ENCODE measurements at places on chromosomes 6 and 20.
A peak's percentile ranks its signal among the peaks of the same experiment; 100 is the strongest.

DNA sequence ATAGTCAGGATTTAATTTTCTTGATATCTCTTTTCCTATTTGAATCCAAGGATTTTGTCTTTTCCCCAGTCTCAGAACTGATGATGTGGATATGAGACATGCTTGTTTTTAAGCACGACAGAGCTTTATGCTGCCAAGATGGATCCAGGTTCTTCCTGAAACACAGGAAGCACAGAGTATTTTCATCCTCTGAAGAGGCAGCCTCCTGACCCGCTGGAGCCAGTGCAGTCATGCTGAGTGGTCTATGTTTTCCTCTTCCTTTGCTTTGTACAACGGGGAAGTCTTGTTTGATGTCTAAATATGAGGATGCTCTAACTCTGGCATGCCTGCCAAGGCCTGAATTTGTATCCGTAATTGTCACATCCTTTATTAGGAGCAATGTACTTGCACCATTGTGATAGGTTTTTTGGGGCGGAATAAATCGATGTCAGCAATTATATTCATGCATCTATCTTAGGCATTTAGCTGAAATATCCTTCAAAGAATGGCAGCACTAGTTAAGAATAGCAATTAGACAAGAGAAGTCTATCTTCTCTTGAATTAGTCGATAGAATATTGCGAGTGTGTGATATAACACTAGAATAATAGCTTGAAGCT lies 407.1 kb upstream of the JAG1 start:
- DNase-seq, result no peak

DNA sequence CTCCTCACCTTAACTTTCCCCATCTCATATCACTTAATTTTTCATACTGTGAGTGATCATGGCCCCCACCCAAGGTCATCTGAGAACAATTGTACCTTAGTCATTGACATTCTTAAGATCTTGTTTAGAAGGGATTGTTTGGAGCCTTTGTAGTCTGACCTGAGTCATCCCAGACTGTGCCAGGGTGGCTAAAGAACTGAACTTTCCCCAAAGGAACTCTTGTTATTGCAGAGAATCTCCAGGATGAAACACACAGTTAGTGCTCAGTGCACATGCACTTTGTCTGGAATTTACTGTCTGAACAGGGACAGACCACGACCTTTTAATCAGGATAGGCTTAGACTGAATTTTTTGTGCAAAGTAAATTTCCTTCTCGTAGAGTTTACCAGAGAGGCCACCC lies 112.6 kb upstream of the CCN2 start:
- DNase-seq, result no peak

GRCh38 chr6:155936551-155936950 lies 480.9 kb upstream of the NOX3 start:
- no peak for DNase-seq

GRCh38 chr6:157246771-157247484 lies 76.4 kb downstream of the TMEM242 start:
- DNase-seq, result no peak

- DNase-seq, result no peak
Measured at GRCh38 chr6:71523548-71523947, 234.9 kb downstream of the OGFRL1 start.

- no peak for DNase-seq
Measured at GRCh38 chr6:106727480-106728149, 98.2 kb downstream of the QRSL1 start.

DNA sequence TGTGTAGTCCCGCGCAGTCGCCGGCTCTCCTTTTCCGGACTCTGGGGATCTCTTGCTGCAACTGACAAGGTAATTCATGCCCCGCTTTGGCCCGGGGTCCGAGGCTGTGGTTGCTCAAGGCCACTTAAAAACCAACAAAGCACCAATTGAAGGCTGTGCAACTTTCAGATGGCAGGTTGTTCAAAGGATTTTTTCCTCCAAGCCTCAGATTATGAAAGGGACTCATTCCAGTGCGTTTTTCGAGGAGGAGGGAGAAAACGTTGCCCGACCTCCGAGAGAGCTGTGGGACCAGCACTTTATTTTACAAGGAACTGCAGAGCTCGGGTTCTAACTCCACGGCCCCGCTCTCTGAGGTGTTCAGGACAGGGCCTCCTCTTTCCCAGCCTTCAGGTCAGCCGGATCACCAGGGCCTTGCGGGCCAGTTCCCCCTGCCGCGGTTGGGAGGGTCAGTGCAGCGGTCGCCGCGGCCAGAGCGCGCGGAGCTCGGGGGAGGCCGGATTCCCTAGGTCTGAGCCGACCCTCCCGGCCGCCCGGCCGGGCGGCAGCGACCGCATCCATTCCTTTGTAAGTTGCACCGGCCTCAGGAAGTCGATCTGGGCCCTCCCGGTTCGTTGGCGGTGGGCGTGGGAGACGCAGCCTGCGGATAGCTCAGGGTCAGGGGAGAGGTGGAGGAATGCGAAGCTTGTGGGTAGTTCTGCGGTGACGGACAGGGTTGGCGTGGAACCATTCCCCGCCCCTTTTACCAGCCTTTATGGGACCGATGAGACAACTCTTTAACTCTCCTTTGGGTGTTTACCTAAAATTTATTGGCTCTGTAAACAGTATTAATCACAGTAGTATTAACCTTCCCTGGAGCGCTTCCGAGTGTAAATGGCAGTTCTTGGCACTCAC lies 1.6 kb downstream of the UTRN start:
- DNase-seq, result no peak

DNA sequence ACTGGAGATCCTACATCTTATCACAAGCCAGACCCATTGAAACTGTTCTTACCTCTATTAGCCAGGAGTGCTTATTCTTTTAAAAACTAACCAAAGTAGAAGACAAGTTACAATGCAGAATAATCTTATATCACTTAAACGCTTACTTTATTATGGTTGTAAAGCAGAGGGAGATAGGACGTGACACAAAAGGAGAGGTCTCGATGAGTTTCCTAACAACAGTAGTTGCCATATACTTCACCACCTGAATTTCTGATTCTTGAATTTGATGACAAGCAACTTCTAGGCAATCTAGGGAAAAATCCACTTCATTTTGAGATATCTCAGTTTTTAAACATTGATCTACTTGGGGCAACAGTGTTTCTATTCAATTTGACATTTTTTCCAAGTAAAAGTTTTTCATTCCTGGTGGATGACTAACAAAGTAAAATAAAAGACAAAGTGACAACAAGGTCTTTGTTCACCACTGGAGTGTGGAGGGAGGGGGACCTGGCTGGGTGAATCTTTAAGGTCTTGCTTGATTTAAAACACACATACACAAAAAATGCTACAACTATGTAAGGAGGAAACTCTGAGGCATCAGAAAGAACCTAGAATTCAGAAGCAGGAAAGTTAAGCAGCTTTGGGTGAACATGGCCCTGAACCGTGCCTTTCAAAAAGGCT lies 110.9 kb downstream of the SMLR1 start:
- no peak for DNase-seq

DNA sequence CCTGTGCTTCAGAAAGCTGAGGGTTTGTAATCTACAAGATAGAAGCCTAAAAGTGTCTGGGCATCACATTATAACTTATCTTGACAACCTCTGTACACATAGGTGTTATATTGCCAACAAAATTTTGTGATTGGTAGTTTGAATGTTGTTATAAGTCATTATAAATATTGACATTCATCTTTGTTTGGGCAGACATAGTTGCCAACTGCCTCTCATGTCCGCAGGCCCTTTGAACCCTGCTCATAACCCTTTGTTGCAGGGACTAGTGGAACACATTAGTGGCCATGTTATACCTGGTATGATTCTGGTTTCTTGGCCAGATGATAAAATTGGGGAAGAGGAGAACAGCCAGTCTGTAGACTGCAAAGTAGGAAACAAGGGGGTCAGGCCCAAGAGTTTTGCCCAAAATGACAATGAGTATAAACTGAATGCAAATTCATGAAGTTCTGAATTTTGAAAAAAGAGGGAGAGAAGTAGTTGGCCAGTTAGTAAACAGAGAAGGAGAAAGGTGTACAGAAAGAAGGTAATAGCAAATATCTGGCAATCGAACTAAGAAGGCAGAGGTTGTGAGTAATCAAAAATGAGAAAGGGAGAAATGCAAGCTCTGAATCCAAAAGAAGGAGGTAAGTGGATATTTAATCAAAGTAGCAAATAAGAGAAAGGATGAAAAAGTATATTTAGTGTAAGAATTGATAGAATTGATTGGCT lies 21.6 kb upstream of the LMBRD1 start:
- DNase-seq, result no peak

- DNase-seq, result no peak
Measured at GRCh38 chr6:16274885-16275589, 36.6 kb downstream of the GMPR start.

GRCh38 chr6:3456898-3457709 lies at the start of gene SLC22A23:
Gene SLC22A23, minus strand, starts transcription at chr6:3457050. Its CDS starts 491 bp downstream, at chr6:3456559.
- DNase-seq, result peak; percentile 13

DNA sequence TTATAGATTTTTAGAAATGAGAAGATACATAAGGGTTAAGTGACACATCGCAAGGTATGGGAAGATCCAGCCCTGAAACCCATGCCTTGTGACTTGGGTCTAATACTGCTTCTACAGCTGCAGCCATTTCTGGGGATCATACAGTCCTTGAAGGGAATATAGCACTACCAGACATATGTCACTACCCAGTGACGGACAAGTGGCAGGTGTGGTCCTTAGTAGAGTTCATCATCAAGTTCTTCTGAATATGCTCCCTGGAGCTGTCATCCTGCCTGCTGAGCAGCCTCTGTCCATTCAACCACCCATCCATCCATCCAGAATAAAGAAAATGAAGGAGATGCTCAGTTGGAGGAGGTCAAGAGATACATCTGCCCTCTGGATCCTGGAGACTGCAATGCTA lies 118.6 kb upstream of the ASF1A start:
- no peak for DNase-seq

DNA sequence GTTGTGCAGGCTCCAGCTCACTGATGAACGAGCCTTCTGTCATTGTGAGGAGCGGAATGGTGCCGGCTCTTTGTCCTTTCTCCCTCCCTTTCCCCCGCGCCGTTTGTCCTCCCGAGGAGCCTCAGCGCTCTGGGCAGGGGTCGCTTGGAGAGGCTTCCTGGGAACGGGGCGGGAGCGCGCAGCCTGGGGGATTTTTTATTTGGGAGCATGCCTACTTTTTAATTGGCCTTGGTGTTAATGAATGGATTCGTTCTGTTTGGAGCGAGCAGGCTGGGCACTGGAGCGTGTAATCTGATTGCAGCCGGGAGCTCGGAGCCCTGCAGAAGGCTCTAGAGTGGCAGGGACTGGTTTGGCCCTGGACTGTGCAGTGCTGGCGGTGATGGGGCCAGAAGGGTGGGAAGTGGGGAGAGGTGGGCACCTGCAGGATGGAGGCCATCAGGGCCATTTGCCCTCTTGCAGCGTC lies 118.8 kb downstream of the CDH4 start:
- DNase-seq, result no peak

DNA sequence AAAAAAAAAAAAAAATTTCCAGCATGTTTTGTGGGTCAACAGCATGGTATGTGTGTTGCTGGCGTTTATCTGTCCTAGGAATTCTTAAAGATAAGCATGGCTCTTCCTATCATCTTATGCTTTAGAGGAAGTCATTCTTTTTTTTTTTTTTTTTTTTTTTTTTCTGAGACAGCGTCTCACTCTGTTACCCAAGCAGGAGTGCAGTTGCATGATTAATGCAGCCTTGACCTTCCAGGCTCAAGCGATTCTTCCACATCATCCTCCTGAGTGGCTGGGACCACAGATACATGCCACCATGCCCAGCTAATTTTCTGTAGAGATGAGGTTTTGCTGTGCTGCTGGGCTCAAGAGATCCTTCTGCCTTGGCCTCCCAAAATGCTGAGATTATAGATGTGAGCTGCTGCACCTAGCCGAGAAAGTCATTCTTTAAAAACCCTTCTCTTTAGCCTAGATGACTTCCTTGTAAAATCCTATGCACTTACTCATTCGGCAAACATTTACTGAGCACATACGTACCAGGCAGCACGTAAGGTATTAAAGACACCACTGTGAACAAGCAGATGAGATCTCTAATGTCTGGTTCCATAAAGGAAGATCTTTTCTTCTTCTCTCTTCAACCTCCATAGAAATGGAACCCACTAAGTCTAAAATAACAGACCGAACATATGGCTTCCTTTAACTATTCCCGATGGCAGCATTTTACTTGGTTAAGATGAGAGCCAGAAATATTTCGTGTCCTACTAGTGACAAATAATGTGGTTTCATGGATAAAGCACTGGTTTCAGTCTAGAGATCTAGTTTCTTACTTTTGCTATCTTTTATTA lies 122.4 kb downstream of the RIN2 start:
- DNase-seq, result no peak

- DNase-seq, result no peak
Measured at GRCh38 chr6:15551262-15551661, 111.6 kb downstream of the DTNBP1 start.

- DNase-seq, result no peak
Measured at GRCh38 chr20:56439771-56440291, 27.8 kb downstream of the CASS4 start.

DNA sequence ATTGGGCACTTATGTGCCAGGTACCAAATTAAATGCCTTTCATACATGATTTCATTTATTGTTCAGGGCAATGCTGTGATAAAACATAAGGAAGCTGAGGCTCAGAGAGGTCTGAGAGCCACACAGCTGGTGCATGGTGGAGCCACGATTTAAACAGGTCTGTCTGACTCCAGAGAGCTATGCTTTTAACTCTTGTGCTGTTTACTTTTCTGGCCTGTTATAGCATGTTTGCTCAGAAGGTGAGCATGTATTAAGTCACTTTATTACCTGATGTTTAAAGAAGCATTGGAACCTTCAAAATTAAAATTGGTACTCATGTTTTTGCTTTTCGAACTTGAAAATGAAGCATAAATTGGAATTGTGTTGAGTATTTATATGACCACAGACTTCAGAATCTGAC lies 26.8 kb downstream of the MCM8 start:
- no peak for DNase-seq

- DNase-seq, result no peak
Measured at GRCh38 chr6:124073820-124074587, 270.3 kb downstream of the NKAIN2 start.

- no peak for DNase-seq
Measured at GRCh38 chr6:29850011-29850553, 22.5 kb downstream of the HLA-G start.

DNA sequence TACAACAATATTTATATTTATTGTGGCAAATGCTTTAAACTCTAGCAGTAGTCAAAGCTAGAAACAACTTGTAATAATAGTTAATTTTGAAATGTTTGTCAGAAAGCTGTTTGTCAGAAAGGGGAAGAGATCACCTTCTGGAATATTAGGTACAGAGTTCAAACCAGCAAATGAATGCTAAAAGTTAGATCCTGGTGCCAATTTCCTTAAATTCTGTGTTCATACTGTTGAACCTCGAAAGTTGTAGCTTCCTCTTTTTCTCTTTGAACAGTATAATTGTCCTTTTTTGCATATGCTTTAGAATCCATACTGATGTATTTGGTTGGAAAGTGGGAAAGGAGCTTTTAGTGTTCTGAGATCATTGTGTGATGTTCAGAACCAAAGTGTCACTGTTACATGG lies 22.4 kb downstream of the ITCH start:
- no peak for DNase-seq

DNA sequence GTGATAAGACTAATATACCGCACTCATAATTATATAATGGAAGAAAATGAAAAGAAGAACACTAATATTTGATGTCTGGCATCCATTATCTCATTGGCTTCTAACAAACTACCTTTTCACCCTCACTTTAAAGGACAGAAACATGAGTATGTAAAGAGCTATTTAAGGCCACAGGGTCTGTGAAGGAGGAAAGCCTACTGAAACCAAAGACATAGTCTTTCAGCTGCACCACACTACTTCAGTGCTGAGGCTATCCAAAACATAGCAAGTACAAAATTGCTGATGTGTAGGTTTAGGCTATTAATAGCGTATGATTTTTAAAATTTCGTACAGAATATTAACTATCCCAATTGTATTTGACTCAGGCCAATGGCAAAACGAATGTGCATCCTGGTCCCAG lies 38.2 kb upstream of the SLC2A12 start:
- DNase-seq, result no peak

GRCh38 chr20:21713901-21714296 lies 8.4 kb downstream of the PAX1 start:
- DNase-seq, result no peak

Data from stimulated activated CD8-positive, alpha-beta memory T cell treated with anti-CD3 and anti-CD28 coated beads, Interleukin-4, amount 100 ng/mL, for 4 hours (primary cell).